Activated T-cell treated with anti-CD3 and anti-CD28 coated beads, Interleukin-2, amount 50 U/mL, for 72 hours (primary cell): ENCODE measurements at places on chromosomes 5 and 9. TPM values are rescaled to one million over a fixed set of nuclear protein-coding genes. Genes with fewer than 3 reads are reported as not detected.

GRCh38 chr5:1788200-1788599 is 11.4 kb downstream of the MRPL36 start:
- DNase-seq, result no peak

DNA sequence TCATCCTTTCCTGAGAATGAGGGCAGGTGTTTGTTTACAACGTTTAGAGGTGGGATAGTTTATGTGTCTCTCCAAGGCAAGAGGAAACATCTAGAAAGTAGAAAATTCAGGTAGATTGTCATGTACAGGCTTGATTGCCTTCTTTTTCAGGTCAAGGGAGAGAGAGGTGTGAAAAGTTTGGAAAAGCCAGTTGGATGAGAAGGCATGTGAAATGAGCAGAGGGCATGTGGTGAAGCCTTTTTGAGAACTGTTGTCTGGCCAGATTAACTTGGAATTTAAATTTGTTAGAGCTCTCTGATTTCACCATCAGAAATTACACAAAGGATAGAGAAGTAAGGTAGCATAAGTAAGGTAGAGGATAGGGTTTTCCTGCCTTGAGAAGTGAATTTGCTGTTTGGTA is 74.6 kb downstream of the SNX24 start:
- DNase-seq, result no peak

DNA sequence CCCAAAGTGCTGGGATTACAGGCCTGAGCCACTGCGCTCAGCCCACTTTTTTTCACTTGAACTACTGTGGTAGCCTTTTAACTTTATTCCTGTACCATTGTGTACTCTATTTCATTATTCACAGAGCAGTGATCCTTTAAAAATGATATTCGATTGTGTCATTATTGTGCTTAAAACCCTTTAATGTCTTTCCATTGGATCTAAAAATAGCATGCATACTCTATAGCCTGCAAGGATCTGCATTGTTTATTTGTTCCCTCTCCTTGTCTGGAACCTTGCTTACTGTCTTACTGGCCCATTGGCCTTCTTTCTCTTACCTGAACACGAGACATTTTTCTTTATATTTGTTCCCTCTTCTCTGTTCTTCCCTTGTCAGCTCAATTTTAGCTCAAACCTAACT is 15.7 kb downstream of the GPBP1 start:
- DNase-seq, result no peak

GRCh38 chr5:60332244-60333004 is 367.5 kb downstream of the DEPDC1B start:
- DNase-seq, result no peak

Gene PROB1
- total RNA-seq, result 3.1 TPM

Gene SPINK1
- not detected for total RNA-seq

Gene SPINK7
- not detected for total RNA-seq
